Ecto neural progenitor cell (in vitro differentiated cells): ENCODE measurements at places on chromosomes 4 and X.

GRCh38 chr4:123278755-123279154 lies 117.8 kb upstream of the SPRY1 start:
- DNase-seq, result no peak

- no peak for DNase-seq
Observed at GRCh38 chr4:151340751-151341385, 15.5 kb upstream of the SH3D19 start.

DNA sequence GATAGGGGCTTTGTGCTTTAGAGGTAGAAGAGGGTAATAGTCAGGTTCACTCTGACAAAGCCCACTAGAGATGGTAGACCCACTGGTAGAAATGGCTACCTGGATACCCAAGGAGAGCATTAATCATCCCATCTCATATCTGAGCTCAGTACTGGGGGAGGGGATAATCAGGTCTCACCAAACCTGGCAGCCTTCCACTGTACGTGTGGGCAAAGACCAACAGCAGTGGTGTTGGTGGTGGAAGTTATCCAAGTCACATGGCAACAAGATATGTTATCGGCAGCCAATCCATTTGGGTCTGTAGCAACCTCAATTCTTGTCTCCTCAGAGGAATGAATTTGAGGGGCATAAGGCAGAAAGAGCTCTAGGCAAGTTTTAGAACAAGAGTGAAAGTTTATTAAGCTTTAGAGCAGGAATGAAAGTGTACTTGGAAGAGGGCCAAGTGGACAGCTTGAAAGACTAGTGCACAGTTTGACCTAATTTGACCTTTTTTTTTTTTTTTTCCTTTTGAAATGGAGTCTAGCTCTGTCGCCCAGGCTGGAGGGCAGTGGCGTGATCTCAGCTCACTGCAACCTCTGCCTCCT lies 67.0 kb upstream of the CXCL13 start:
- DNase-seq, result no peak

- DNase-seq, result peak; percentile 70
Observed at GRCh38 chrX:40009462-40009851, 88.3 kb downstream of the BCOR start.

- no peak for DNase-seq
Observed at GRCh38 chr4:161061046-161061445, 1102.8 kb downstream of the FSTL5 start.

- no peak for DNase-seq
Observed at GRCh38 chrX:16981980-16982379, 35.5 kb downstream of the REPS2 start.

- DNase-seq, result no peak
Observed at GRCh38 chr4:154478128-154478527, 13.5 kb downstream of the DCHS2 start.

DNA sequence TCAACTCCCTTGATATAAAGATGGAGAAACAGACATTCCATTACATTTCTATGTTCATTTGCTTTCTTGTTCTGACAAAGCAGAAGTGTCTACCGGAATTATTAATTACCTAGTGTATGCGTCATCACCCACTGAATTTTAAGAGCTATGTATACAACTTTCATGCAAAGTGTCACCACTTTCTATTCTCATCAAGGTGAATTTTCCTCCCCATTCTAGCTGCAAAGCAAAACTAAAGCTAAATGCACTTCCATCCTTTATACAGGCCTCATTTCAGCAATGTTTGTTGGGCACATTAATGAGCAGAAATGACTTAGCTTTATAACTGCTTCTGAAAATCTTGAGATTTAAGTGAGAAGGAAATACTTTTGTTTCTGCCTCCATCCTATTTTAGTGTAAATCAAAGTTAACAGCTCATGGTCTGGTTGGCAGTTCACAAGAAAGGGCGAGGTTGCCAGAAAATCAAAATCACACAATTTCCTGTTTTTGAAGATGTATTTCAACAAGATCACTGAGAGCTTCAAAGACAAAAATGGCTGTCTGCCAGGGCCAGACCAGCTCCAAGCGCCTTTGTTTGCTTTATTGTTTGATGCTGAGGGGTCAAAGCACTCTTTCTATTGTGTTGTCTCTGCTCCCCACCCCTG lies 7.2 kb upstream of the FAM9C start:
- DNase-seq, result no peak

DNA sequence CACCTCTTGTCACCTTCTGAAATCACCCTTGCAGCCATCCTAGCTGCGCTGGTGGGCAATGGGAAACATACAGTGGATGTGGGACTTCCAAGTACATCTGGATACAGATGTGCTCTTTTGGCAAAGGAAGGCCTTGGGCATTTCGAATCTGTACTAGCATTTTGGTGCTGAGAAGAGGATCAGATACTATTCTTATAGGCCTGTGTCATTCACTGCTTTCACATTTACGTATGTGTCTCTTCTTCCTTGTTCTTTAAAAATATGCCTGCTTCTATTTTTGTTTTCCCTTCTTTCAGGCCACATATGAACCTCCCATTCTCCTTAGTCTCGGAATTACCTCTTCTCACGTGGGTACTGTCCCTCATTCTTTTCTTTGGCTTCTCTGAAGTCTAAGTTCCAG lies 53.1 kb downstream of the EFNB1 start:
- DNase-seq, result no peak

DNA sequence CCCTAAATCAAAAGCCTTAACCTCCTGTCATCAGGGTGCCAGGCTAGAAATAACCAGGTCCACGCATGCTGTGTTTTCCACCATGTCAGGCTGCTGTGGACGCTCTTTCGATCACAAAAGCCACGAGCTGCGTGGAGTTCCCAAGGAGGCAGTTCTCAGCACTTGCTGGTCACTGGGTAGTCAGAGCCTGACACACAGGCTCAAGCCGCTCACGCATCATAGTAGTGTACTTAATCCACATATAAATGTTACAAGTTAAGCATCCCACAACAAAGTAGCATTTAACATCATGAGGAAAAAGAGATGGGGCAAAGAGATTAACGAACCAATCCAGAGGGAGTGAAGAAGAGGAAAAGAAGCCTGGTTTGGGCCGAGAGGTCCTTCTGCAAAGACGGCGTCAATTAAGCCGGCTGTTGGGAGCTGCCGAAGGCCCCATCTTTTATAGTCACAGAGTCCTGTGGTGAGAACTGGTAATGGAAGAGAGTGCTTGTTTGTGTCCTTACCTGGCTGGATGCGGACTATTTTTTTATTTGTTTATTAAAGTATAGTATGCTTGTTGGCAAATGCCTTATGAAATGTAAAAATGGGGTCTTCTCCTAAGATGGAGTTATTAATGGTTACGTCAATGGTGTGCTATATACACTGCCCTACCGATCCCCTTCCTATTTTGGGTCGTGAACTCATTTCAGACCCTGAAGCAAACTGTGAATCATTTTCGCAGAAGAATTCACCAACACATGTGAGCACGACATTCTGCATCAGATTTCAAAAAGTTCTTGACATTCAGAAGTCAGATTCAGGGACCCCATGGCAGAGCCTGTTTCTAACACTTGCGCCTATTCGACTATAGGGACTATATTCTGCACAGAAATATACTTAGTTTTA lies 675 bp downstream of the PRIMPOL start:
- DNase-seq, result peak; percentile 62

- DNase-seq, result no peak
Observed at GRCh38 chr4:76341063-76341462, 34.5 kb downstream of the STBD1 start.

DNA sequence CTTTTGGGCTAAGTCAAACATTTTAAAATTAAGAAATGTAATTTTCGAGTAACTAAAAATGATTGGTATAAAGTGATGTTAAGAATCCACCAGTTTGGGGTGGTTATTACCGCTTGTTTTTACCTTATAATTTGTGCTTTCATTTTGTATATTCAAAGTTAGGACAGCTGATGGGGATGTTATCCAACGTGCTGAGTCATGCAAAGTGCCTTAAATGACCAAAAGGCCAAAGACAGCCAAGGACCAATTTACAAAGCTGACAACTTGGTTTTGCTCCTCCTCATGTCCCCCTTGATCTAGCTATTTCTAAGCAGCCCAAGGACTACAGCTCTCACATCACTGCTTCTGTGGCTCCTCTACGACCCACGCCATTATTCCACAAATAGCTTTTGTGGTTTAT lies 181.4 kb upstream of the PCDH7 start:
- DNase-seq, result no peak

DNA sequence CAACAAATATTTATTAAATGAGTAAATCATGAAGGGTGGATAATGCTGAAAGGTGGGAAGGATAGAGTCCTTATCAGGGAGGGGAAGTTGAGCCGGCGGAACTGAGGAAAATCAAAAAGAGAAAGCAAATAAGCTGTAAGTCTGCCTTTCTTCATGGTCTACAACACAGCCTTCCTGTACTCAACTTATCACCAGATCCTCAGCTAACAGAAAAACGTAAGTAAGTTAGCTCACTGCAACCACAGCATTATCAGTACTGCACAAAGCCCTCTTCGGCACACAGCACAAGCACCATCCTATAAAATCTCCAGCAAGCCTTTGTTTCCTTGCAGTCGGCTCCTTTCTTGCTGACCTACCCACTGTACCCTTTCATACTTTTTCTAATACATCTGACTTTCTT lies 70.3 kb downstream of the CRMP1 start:
- no peak for DNase-seq

DNA sequence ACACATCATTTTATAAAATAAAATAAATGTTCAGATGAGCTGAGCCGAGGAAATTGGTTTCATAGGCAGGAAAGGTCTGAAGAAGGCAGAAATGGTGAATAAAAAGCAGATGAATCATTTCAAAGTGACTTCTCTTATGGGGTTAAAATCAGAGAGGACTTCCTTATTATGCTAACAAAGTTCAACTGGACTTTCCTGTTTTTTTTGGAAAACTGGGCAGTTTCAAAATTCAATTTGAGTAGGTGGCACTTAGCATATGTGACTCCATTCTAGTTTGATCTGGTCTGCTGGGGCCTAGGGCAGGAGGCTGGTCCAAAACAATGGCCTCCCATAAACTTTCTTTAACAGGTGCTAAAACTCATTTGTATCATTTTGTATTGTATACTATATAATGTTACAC lies 1794.9 kb upstream of the TENM3 start:
- no peak for DNase-seq

DNA sequence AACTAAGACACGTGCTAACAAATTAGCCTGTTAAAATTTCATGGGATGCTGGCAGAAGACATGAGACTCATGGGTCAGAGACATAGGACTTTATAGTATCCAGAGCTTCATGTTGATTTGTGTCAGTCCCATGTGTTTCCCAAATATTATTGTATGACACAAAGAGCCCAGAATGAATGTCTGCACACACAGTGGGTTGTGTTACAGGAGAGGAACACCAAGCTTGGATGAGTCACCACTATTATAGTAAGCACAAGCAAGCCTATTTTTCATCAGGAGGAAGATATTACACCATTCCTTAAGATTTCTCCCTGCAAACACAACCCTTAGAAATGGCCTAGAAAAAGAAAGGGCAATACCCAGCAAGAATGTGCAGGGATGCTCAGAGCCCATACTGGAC lies 15.4 kb downstream of the BBS12 start:
- no peak for DNase-seq

- no peak for DNase-seq
Observed at GRCh38 chr4:154985673-154986072, 204.6 kb downstream of the RBM46 start.
